ENCODE measurements at places on chromosomes 13 and 19.

DNA sequence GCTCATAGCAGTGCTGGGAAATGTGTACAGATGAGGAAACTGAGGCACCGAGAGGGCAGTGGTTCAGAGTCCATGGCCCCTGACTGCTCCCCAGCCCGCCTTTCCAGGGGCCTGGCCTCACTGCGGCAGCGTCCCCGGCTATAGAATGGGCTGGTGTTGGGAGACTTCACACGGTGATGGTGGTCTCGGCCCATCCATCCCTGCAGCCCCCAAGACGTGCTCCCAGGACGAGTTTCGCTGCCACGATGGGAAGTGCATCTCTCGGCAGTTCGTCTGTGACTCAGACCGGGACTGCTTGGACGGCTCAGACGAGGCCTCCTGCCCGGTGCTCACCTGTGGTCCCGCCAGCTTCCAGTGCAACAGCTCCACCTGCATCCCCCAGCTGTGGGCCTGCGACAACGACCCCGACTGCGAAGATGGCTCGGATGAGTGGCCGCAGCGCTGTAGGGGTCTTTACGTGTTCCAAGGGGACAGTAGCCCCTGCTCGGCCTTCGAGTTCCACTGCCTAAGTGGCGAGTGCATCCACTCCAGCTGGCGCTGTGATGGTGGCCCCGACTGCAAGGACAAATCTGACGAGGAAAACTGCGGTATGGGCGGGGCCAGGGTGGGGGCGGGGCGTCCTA, 15.9 kb downstream of the LDLR start:
- DNase-seq = no peak

- no peak for DNase-seq
Observed at GRCh38 chr19:1169411-1169791, 4.7 kb downstream of the SBNO2 start.

DNA sequence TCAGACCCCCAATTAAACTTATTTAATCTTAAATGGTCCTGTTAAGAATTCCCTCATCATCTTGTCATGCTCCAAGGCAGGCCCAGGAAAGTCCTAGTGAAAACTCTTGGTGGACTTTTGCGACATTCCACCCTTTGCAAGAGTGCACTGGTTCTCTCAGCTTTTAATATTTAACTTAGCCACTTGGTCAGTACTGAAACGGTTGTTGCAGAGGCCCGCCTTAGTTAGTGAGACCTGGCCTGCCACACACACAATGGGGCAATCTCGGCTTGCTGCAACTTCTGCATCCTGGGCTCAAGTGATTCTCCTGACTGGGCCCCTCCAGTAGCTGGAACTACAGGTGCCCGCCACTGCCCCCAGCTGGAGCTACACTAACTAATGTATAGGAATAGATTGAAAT, 1366.0 kb downstream of the UQCRFS1 start:
- no peak for DNase-seq

- no peak for DNase-seq
Observed at GRCh38 chr13:98570929-98571372, 6.0 kb downstream of the STK24 start.

GRCh38 chr19:19051478-19052213, 12.1 kb upstream of the SLC25A42 start:
- no peak for DNase-seq

DNA sequence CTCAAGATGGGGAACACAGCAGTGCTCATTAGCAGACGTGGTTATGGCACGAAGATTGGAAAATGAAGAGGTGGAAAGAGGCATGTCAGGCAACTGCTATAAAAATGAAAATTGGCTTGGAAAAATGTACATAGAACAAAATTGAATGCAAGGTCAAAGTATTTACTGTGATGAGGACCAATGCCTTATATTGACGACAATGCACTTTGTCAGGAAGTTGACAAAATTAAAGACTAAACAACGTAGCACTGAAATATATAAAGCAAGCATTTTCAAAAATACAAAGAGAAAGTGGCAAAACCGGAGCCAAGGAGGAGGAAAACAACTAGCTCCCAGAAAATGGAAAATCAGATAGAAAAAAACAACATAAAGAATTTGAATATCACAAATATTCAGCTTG, 113.7 kb upstream of the SGCG start:
- no peak for DNase-seq

GRCh38 chr19:39390451-39390750, 505 bp downstream of the PAF1 start:
- DNase-seq = no peak

DNA sequence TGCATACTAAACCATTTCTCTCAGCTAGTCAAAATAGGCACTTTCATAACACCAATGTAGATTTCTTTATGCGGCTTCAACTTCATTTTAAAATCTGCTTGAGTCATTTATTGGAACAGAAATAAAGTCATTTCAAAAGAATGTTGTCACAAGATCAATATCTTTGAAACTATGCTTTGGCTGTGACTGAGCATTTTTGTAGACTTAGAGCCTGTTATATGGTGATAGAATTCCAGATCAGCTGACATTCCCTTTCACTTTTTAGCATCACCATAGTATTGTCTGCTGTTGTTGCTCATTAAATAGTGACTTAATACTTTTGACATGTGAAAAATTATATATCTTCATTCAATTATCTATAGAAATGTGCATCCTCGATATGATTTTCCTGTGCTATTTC, 279.2 kb upstream of the PRR20A start:
- DNase-seq = no peak

DNA sequence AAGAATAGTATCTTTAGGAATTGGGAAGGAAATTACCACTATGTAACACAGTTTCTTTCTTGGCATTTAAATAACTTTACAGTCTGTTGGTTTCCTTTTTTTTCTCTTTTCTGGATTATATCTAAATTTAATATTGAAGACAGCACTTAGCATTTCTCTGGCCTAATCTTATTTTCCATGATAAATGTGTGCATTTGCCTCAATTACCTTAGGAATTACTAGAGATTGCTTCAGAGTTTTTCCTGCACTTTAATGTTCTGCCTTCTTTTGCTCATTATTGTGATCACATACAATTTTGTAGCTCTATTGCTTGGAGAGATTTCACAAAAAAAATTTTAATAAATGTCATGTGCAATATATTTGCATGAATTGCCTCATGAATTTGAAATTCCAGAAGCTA, 25.1 kb downstream of the DCT start:
- no peak for DNase-seq

DNA sequence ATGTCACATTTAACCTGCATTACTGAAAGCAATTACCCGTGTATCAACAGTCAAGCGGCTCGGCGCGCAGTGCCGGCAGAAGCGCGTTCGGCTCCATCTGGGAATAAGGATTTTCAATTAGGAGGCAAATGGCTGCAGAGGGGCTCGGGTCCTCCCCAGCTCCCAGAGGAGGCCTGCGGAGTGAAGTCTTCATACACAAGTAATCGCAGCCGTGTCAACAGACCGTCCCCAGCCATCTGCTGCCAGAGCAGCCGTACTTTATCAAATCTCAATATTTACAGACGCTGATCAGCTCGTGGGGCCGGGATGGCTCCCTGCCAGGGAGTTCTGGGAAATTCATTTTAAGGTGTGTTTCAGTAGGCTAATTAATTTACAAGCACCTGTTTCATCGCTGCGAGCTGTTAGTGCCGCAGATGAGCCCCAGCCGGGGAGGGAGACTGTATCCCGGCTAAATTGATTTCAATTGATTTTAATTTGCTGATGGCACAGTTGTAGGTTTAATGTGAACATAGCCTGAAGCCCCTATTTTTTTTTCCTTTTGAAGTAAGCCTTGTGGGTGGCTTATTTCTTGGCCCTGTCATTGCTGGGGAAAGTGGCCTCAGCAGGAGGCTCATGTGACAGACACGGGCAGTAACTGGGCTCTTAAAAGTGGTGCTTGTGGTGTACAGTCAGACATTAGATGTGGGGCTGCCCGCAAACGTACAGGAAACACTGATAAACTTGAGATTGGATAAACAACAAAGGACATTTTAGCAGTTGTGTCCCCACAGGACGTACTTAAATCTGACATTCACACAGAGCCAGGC, 252.7 kb downstream of the TEX29 start:
- DNase-seq = no peak

GRCh38 chr19:48136547-48136946, 25.9 kb upstream of the PLA2G4C start:
- DNase-seq = no peak

GRCh38 chr13:75495938-75496337, 14.0 kb upstream of the TBC1D4 start:
- DNase-seq = no peak

- no peak for DNase-seq
Observed at GRCh38 chr13:43694146-43694664, 92.6 kb downstream of the ENOX1 start.

DNA sequence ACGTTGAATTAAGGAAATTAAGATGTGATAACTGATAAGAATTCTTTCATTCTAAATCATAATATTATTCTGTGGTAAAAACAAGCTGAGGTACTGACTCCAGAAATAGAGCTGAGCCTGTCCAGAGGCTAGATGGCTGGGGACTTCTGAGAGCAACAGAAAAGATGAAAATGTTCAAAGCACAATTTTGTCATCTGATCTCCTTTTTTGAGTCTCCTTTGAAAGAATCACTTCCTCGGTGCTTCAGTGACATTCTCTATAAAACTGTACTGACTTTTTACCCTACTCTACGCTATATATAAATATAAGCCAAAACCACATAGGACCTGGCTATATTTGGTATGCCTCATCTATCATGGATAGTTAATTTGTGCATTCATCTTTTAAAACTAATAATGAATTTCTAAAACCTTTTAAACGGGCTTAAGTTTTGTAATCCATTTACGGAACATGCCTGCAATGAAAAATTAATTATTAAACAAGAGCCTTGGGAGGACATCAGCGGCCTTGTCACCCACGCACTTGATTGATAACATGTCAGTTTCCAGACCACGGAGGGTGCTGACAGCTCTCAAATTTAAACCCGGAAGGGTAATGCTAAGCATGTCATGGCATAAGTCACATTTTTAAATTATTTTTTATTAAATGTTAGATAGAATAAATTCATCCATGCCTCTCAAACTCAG, 235.5 kb downstream of the PCDH9 start:
- no peak for DNase-seq

- no peak for DNase-seq
Observed at GRCh38 chr13:92313382-92313781, 913.2 kb upstream of the GPC6 start.

GRCh38 chr13:26011996-26012821, 39.6 kb downstream of the SHISA2 start:
- no peak for DNase-seq

DNA sequence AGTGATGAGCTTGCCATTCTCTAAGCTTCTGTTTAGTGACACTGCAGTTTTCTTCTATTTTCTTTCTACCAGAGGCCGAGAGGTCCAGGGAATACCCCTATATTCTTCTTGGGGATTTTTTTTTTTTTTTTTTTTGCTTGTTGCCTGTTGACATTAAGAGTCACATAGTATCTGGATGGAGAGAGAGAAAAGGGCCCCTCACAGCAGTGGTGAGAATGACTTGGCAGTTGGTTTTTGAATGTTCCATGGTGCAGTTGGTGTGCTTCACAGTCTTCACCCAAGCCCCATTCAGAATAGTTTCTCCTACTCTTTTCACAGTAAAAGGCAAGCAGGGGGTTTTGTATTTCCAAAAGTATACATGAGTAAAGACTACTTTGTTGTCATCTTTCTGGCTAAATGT, 577.9 kb downstream of the LMO7 start:
- DNase-seq = no peak

DNA sequence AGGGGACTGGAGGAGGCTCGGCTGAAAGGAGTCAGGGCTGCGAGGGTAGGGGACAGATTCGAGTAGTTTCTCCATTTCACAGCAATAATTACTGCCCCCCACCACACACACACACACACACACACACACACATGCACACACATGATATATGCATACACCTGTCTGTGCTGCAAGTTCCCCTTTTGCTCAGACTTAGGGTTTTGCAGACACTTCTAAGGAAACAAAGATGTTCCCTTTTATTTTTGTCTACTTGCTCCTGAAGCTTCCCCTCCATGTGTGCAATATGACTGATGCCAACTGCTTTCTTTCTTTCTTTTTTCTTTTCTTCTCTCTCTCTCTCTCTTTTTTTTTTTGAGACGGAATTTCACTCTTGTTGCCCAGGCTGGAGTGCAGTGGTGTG, 13.4 kb downstream of the MBD3L2B start:
- DNase-seq = no peak

GRCh38 chr13:49314344-49314882, 66.7 kb downstream of the CDADC1 start:
- DNase-seq = no peak

DNA sequence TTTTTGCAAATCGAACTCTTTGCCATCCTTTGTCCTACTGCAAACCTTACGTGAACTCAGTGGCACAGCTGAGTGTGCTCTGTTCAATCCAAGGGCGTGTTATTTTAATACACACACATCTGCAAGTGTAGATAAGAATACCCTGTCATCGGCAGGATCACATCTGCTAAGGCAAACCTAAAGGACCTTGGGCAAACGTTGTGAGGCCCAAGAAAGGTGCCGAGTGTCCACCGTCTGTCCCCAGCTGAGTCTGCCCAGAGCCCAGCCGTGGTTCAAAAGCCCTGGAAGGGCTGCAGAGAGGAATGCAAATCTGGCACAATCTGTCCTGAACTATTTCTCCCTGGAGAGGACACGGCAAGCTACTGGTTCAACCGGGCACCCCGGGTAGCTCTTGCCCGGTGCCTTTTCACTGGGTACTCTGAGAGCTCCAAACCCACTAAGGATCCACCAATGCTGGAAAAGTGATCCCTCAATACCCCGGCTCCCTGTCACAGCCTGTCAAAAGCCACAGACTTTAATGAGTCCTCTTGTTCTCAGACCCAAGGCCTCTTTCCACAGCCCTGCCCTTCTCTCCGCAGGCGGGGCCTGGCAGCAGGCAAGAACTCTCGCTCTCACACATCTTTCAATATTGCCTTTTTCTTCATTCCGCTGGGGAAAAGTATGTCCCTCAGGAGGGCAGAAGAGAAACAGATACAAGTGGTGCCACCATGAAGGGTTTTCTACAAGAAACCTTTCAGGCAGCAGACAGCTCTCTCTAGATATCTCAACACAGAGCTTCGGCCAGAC, 17.0 kb downstream of the SLC7A1 start:
- DNase-seq = no peak

- no peak for DNase-seq
Observed at GRCh38 chr13:51230477-51231105, 8.4 kb downstream of the FAM124A start.

GRCh38 chr19:29678484-29679106, 13.3 kb downstream of the PLEKHF1 start:
- DNase-seq = no peak

- DNase-seq = no peak
Observed at GRCh38 chr19:29560313-29561075, 34.7 kb downstream of the VSTM2B start.

- no peak for DNase-seq
Observed at GRCh38 chr13:70162141-70162540, 53.9 kb upstream of the KLHL1 start.
